ENCODE measurements at places on chromosomes 5 and 9. TPM values are rescaled to one million over a fixed set of nuclear protein-coding genes. Genes with fewer than 3 reads are reported as not detected.

DNA sequence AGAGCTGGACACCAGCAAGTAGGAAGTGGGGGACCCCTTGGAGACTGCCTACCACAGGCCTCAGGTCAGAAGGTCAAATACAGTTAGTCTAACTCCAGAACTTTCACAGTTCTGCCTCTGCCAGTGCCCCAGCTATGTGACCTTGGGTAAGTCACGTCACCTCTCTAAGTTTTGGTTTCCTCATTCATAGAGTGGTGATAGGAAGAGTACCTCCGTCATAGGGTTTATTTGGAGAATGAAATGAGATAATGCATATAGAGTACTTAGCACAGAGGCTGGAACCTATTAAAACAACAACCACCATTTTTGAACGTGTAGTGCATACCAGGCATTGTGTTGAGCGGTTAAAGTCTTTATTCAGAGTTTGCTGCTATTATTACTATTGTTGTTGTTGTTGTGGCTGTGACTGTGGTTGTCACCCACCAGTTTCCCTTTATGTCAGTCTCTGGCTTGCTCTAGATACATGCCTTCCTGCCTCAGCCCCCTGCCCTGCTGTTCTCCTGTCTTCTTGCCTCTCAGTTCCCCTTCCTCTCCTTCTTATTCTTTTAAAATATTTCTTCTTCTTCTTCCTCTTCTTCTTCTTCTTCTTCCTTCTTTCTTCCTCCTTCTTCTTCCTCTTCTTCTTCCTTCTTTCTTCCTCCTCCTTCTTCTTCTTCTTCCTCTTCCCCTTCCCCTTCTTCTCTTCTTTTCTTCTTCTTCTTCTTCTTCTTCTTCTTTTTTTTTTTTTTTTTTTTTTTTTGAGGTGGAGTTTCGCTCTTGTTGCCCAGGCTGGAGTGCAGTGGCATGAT lies 67.8 kb downstream of the RALGPS1 start:
- DNase-seq, result no peak
- no peaks in the 10 kb centered on the region for H3K27me3 ChIP-seq
- H3K4me3 ChIP-seq, result no peak overlapping the region
- no peaks in the 10 kb centered on the region for H3K36me3 ChIP-seq
- H3K27ac ChIP-seq, result no peak overlapping the region

- peaks cover 7% of the 10 kb centered on the region for H3K4me1 ChIP-seq
- no peak overlapping the region for H3K27ac ChIP-seq
- H3K4me3 ChIP-seq, result no peak overlapping the region
- DNase-seq, result no peak
- H3K27me3 ChIP-seq, result no peaks in the 10 kb centered on the region
Observed at GRCh38 chr5:128121651-128122050, 38.1 kb downstream of the SLC12A2 start.

DNA sequence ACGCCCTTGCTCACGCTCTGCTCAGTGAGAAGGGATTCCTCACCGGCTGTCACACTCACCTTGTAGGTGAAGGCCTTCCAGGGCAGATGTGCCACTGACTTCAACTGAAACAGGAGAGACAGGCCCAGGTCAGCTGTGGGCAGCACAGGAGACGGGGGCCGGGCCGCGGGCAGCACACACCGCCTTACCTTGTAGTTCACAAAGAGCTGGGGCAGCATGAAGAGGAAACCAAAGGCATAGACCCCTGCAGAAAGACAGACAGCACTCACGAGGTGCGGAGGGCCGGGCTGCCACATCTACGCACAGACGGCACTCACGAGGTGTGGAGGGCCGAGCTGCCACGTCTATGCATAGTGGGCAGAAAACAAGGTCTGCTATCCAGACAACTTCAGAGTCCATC lies 23.3 kb downstream of the CLPTM1L start:
- no peak overlapping the region for H3K4me3 ChIP-seq
- H3K27me3 ChIP-seq, result no peaks in the 10 kb centered on the region
- DNase-seq, result no peak
- H3K27ac ChIP-seq, result no peak overlapping the region
- peaks cover 3% of the 10 kb centered on the region for H3K36me3 ChIP-seq
- H3K4me1 ChIP-seq, result peaks cover 10% of the 10 kb centered on the region

DNA sequence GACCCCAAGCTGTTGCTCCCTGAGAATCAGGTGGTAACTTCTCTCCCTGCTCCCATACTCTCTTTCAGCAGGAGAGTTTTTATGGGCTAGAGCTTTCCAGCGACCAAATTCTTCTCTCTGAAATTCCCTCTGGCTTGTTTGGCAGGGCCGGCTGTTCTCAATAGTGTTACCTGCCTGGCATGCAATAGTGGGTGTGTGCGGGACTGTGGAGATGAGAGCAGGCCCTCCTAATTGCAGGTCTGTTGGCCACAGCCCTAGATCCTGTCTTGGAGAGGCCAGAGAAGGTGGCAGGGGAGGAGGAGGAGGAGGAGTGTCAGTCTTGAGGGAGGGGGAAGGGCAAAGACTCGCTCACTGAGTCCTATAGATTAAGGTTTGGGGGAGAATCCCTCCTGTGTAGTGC lies 29.5 kb downstream of the AQP7 start:
- no peaks in the 10 kb centered on the region for H3K27me3 ChIP-seq
- no peak overlapping the region for H3K27ac ChIP-seq
- H3K4me1 ChIP-seq, result peaks cover 18% of the 10 kb centered on the region
- DNase-seq, result no peak
- H3K4me3 ChIP-seq, result no peak overlapping the region

DNA sequence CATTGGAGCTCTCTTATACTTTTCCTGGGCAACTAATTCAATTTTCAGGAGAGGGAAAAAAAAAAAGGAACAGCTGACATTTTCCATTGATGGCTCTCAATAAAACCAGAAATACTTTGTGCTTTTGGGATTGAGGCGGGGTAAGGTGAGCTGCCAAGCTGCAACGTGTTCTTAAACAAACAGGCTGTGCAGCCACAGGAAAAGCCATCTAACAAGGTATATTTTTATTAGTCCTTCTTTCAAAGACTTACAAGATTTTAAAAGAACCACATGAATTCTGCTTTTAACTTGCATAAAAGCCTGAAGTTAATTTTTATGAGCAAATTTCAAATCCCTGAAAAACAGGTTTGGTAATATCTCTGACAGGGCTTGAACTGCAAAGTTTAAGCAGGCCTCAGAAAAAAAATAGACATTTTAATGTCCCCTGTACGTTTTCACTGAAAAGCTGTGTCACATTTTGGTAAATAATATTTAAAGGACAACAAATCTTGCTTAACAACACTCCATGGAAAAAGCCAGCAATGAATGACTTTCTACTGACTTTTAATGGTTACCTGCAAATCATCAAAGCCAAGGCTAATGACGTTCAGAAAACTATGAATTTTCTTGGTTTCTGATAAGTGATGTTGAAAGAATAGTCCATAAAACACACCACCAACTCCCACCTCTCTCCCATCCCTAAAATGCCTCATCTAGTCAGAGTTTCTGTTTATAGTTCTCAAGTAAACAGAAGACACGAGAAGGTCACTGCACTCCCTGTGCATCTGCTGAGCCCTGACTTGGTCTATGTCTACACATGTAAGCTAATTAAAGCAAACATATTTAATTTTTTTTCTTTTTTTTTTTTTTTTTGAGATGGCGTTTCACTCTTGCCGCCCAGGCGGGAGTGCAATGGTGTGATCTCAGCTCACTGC lies 433.6 kb downstream of the PIK3R1 start:
- H3K4me3 ChIP-seq, result no peak overlapping the region
- H3K27me3 ChIP-seq, result no peaks in the 10 kb centered on the region
- H3K36me3 ChIP-seq, result no peaks in the 10 kb centered on the region
- peaks cover 14% of the 10 kb centered on the region for H3K4me1 ChIP-seq
- no peak for DNase-seq
- H3K27ac ChIP-seq, result no peak overlapping the region

- H3K4me3 ChIP-seq, result no peak overlapping the region
- no peaks in the 10 kb centered on the region for H3K4me1 ChIP-seq
- no peaks in the 10 kb centered on the region for H3K36me3 ChIP-seq
- DNase-seq, result no peak
Observed at GRCh38 chr5:133697536-133698258, 85.4 kb upstream of the FSTL4 start.

DNA sequence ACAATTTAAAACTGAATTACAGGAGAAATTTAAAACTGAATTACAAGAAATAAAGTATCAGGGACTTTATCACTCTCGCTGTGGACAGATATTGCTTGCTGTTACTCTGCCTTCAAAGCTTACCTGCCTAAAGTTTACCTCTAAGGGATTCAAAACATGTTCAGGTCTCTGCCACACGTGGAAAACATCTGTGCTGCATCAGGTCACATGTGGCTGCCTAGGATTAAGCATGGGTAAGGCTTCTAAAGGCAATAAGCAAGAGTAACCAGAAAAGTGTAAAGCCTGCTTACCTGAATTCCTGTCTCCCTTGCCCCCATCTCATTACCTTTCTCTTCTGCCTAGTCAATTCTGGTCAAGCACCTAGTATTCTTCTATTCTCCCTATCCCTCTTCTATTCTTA lies 18.9 kb downstream of the MINAR2 start:
- H3K4me1 ChIP-seq, result peaks cover 3% of the 10 kb centered on the region
- H3K27me3 ChIP-seq, result no peaks in the 10 kb centered on the region
- no peaks in the 10 kb centered on the region for H3K36me3 ChIP-seq
- no peak overlapping the region for H3K4me3 ChIP-seq

GRCh38 chr5:1724822-1725602 lies 74.6 kb downstream of the MRPL36 start:
- H3K27ac ChIP-seq, result no peak overlapping the region
- H3K27me3 ChIP-seq, result no peaks in the 10 kb centered on the region
- H3K36me3 ChIP-seq, result no peaks in the 10 kb centered on the region
- no peak overlapping the region for H3K4me3 ChIP-seq

DNA sequence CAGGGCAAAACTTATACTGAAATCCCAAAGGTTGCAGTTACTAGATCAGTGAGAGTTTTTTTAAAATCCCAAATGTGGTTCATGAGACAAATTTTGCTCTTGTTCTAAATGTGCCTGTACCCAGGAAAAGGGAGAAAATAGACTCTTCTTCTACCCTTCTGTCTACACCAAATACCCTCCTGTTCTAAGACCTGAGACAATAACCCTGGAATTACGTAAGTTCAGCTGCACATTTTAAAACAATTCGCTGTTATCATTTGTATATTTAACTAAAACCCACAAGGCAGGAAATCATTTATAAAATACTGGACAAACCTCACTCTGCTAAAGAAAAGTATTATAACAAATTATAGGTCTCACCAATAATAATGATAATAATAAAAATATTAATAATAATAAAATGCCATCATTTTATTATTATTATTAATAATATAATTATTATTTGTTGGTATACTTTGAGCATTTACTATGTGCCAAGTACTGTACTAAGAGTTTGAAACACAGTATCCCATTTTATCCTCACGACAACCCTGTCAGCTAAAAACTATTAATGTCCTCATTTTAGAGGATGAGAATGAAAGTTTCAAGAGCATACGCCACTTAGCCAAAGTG lies 49.8 kb upstream of the AFAP1L1 start:
- peaks cover 44% of the 10 kb centered on the region for H3K36me3 ChIP-seq
- no peak for DNase-seq
- H3K4me1 ChIP-seq, result peaks cover 3% of the 10 kb centered on the region
- H3K27ac ChIP-seq, result no peak overlapping the region

DNA sequence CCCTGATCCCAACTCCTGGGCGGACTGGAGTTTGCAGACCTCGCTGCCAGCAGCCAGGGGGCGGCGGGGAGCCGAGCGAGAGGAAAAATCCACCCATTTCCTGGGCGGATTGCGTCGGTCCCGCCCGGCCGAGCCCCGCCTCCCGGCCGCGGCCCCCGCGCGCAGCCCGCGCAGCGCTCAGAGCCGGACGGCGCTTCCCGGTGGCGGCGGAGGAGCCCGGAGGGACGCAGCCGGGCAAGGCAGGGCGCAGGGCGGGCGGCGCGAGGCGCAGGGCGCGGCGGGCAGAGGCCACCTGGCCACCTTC lies at the start of gene OLFM1:
TSS of gene OLFM1 (plus strand) at position 180 of the 304 bp plus-strand sequence. CDS start 322 bp downstream, outside the sequence.
- peaks cover 1% of the 10 kb centered on the region for H3K27me3 ChIP-seq
- H3K4me1 ChIP-seq, result peaks cover 9% of the 10 kb centered on the region
- no peaks in the 10 kb centered on the region for H3K36me3 ChIP-seq

GRCh38 chr9:136587944-136588662 lies 42.3 kb upstream of the NOTCH1 start:
- H3K4me3 ChIP-seq, result no peak overlapping the region
- no peak for DNase-seq
- no peak overlapping the region for H3K27ac ChIP-seq
- H3K36me3 ChIP-seq, result no peaks in the 10 kb centered on the region

- DNase-seq, result no peak
- no peaks in the 10 kb centered on the region for H3K27me3 ChIP-seq
- H3K36me3 ChIP-seq, result no peaks in the 10 kb centered on the region
Observed at GRCh38 chr5:57754616-57755015, 272.0 kb upstream of the ACTBL2 start.

DNA sequence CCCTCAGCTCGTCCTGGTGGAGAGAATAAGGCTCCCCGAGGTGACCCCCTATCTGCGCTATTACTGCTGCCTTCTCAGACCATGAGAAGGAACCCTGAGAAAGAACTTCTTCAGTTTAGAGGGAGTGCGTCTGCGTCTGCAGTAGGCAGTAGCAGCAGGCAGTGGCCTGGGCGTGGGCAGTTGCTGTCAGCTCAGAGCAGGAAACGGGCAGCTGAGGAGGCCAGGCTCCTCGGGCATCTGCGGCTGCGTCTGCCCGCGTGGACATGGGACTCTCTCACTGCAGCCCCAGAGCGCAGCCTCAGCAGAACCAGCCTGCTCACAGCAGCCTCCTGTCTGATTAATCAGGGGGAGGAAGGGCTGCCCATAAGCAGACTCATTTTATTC lies 49.8 kb upstream of the FCN1 start:
- H3K27me3 ChIP-seq, result peaks cover 77% of the 10 kb centered on the region
- no peak overlapping the region for H3K4me3 ChIP-seq
- H3K4me1 ChIP-seq, result no peaks in the 10 kb centered on the region
- H3K36me3 ChIP-seq, result no peaks in the 10 kb centered on the region
- H3K27ac ChIP-seq, result no peak overlapping the region

The PROB1 gene
- 86.7 TPM for total RNA-seq

The SAPCD2 gene
- 0.10 TPM for total RNA-seq

The TNIP1 gene
- total RNA-seq, result 218 TPM

The ARID3C gene
- not detected for total RNA-seq

The CD14 gene
- 43.9 TPM for total RNA-seq

The WNK2 gene
- 35.5 TPM for total RNA-seq

The NEUROG1 gene
- not detected for total RNA-seq

The PCDHGB1 gene
- total RNA-seq, result 0.92 TPM
